ENCODE measurements at places on chromosomes 2 and 18.

DNA sequence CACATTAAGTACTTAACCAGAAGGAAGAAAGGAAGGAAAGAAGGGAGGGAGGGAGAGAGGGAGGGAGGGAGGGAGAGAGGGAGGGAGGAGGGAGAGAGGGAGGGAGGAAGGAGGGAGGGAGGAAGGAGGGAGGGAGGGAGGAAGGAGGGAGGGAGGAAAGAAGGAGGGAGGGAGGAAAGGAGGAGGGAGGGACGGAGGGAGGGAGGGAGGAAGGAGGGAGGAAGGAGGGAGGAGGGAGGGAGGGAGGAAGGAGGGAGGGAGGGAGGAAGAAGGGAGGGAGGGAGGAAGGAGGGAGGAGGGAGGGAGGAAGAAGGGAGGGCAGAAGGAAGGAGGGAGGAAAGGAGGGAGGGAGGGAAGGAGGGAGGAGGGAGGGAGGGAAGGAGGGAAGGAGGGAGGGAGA lies 363.3 kb downstream of the MBD2 start:
- no peak for DNase-seq

DNA sequence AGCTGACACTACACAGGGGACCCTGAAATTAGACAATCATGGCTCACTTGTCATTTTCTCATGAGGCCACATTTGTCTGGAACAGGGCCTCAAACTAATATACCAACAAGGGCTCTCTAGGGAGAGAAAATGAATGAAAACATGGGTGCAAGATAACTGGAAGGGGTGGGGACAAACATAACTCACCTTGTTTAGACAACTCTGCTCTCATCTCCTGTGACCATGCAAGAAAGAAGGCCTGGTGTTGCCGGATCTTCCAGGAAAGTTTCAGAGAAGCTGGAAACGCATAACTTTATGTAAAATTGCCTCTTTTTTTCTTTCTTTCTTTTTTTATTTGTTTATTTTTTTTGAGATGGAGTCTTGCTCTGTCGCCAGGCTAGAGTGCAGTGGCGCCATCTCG lies 80.4 kb upstream of the SPRED2 start:
- DNase-seq, result no peak

DNA sequence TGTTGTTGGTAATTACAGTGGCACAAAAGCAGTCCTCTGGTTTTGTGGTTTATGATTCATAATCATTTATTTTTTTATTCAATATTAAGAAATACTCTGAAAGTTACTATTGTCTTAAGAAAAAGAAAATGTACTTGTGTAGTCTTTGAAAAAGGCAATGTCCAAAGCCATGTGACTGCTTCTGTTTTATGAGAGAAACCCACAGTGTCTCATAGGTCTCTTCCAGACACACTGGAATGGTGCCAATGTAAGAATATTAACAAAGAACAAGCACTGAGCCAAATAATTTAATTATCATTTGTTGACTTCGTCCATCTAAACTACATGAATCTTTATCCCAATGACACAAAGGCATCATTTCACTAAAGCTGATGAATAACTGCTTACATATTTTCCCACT lies 62.5 kb downstream of the RPRM start:
- DNase-seq, result no peak

GRCh38 chr2:169734169-169734847 lies 676 bp downstream of the KLHL23 start:
- no peak for DNase-seq

DNA sequence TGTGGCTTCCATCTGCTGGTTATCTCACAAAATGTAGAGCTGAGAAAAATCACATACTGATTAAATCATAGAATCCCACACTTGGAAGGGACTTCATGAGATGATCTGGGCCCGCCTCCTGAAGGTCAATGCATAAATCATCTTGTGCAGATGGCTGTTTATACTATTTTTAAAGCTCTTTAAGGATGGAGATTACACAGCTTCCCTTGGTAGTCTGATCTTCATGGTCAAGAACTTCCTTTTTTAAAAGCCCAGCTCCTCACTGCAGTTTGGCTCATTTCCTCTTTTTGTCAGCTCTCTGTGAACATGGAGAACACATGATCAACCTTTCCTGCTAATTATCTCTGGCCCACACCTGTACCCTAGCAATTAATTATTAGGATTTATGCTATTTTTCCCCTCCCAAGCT lies 25.9 kb downstream of the GCG start:
- DNase-seq, result peak; percentile 67

GRCh38 chr18:49041435-49042245 lies 90.9 kb upstream of the SMAD7 start:
- DNase-seq, result peak; percentile 36

DNA sequence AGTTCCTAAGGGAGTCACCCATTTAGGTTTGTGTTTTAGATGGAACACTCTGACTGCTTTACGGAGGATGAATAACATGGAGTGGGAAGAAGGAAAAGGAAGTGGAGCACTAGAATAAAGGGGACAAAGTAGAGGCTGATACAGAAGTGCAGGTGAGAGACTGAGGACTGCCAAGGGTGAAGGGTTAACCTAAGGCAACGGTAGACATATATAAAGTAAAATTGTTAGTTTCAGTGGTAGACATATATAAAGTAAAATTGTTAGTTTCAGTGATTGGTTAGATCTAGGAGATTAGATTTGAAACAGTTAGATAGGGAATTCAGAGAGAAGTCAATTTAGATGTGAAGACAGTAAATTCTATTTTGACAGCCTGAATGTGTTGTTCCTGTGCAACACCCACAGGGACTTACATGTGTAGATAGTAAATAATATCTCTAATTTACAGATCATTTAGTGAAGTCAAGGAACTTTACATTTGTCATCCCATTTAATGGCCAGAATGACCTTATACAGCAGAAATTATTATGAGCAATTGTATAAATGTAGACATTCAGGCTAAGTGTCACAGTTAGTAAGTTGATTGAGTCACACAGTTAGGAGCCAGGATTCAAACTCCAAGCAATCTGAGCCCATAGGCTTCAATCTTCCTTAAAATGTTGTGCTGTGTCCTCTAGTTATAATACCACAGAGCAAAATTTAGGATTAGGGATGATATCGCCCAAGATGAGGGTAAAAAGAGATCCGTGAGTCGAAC lies 270.8 kb upstream of the UBE2E3 start:
- no peak for DNase-seq

- no peak for DNase-seq
Measured at GRCh38 chr2:178208817-178209216, 14.5 kb downstream of the OSBPL6 start.
